ENCODE measurements at places on chromosomes 2 and 18.

- DNase-seq: no peak
Measured at GRCh38 chr2:126942427-126943203, 43.9 kb downstream of the TEX51 start.

GRCh38 chr2:238948765-238949641, 101.1 kb downstream of the TWIST2 start:
- no peak for DNase-seq

- DNase-seq: no peak
Measured at GRCh38 chr18:23938043-23938756, 76.4 kb upstream of the TTC39C start.

DNA sequence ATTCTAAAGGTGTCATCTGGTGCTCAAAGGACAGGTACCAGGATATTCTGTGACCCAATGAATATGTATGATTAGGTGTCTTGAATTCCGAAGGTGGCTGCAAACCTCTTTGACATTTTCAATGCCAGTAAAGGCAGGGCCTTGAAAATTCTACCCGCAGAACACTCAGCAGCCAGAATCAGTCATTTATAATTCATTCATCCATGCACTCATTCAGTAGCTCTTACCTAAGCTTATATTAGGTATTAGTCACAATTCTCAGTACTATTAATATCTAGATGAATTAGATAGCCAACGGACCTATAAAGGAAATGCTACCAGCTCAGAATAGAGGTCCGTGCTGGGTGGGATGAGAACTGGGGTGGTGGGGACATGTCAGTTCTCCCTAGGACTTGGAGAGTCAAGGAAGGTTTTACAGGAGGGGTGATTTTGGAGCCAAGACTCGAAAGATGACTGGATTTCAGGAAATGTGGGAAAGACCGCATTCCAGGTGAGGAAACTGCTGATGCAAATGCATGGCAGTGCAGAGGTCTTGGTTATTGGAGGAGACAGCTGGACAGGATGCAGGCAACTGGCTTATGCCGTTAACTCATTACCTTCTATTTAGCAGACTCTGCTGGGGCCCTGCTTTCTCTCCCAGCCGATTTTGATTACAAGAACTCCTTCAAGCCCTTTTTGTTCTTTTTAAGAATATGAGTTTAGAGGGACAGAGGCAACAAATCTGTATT, 7.2 kb downstream of the TRIB2 start:
- no peak for DNase-seq

DNA sequence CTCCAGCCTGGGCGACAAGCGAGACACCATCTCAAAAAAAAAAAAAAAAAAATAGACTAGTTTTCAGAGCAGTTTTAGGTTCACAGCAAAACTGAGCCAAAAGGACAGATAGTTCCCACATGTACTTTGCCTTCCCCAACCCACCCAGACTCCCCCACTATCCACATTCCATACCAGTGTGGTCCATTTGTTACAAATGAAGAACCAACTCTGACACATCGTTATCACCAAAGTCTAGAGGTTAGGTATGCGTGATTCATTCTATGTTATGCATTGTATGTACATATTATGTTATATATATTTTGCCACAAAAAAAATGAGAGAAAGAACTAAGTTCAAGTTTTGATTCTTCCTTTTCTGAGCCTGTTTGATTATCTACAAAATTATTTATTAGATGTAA, 3.5 kb downstream of the DUSP11 start:
- DNase-seq: no peak

GRCh38 chr2:196159221-196159892, 12.0 kb downstream of the STK17B start:
- no peak for DNase-seq

GRCh38 chr18:36179562-36180355, 7.5 kb upstream of the MOCOS start:
- no peak for DNase-seq
